ENCODE measurements at places on chromosomes 5 and 9. TPM values are rescaled to one million over a fixed set of nuclear protein-coding genes. Genes with fewer than 3 reads are reported as not detected.

The OGN gene
- not detected for total RNA-seq

The CATSPER3 gene
- total RNA-seq: not detected

DNA sequence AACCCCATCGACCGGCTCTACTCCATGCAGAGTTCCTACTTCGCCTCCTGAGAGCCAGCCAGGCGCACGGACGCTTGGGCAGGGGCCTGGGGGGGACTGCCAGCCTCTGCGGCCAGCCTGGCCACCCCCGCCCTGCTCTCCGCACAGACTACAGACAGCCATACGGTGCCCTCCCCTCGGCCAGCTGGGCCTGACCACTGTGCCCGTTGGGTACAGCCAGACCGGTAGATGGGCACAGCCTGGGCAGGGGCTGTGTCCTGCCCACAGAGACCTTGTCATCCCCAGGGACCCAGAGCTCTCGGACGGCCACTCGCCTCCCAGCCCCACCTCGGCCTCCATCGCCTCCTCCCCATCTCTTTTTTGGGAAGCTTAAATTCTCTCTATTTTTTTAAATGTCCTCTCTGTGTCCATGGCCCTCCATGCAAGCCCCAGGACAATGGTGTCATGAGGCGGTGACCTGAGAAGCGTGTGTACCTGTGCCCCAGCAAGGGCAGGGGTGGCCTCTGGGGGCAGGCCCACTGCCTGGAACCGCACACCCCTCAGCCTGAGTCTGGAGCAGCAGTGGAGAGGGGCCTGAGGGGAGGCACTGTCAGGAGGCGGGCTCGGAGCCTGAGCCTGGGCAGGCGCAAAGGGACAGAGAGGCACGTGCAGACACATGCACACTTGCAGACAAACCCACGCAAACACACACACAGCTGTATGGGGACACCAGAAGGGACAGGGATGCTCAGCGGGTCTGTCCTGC lies 82.8 kb downstream of the LMX1B start:
- no peak for DNase-seq

DNA sequence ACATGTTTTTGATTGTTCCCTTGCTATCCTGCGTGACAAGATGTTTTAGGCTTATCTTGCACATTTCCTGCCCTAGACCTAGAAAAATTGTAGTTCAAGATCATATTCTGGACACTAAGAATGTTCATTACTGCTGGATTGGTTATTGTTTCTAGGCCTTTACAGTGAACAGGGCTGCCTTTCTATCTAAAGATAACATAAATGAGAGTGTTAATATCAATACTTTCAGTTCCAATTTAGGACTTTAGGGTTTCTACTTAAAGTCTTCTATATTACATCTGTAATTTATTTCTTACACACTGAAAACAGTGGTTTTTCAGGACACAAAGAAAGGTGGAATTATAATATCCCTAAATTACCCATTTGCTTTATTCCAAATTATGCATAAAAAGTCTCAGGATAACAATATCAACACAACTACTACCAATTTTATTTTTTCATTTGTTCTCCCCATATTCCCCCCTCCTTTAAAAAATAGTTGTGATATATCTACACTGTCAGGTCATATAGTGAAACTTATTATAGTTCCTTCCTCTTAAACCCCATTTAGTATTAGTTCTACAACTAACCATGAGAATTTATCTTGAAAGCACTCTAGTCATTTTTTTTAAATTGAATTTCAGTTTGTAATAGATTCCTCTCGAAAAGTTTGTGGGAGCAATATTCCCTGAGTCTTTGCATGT lies 293.9 kb upstream of the RIOK2 start:
- DNase-seq: no peak

GRCh38 chr9:91423785-91424402 lies at the start of gene NFIL3:
TSS of gene NFIL3 (minus strand) at chr9:91423832. CDS start at chr9:91410734, 13,098 bp downstream.
- DNase-seq: peak; percentile 83

DNA sequence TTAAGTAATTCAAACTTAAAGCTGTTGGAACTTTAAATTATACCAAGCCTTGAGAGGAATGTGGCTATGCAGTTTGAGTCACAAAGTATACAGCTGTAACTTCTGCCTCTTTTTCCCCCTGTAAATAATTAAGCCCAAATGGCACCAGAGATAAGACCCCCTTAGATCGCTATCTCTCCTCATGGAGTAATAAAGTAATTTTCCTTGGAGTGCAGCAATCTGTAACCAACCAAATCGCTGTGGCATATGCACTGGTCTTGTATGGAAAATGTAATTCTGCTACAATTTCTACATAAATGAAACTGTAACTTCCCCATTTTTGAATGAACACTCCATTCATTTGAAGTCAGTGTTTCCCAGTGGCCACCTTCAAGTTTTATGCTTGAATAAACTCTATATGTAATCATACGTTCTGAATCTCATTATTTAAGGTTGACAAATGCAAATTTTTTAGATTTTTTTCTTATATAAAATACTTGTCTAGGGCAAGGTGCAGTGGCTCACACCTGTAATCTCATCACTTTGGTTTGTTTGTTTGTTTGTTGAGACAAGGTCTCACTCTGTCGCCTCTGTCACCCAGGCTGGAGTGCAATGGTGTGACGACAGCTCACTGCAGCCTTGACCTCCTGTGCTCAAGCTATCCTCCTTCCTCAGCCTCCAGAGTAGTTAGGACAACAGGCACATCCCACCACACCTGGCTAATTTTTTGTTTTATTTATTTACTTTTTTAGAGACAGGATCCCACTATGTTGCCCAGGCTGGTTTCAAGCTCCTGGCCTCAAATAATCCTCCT lies 12.3 kb downstream of the SUSD1 start:
- DNase-seq: no peak

Measured in myocyte (in vitro differentiated cells).